ENCODE measurements at places on chromosomes 2 and 18.

GRCh38 chr2:240559286-240559685 is 871 bp upstream of the DUSP28 start:
- no peak for DNase-seq

- DNase-seq: no peak
Measured at GRCh38 chr2:42274863-42275262, 86.2 kb downstream of the COX7A2L start.

DNA sequence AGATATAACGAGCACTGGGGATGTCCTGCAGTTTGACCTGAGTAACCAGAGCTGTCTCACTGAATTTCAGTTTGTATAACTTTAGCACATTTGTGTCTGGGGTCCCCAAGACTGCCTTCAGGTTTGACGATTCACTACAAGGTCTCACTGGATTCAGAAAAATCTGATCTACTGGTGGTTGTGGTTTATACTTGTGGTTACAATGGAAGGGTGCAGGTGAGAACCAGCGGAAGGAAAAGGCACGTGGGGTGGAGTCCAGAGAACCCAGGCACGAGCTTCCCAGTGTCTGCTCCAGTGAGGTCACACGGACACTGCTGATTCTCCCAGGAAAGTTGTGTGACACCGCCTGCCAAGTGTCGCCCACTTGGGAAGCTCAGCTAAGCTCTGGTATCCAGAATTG is 126.0 kb downstream of the ZNF236 start:
- DNase-seq: no peak

DNA sequence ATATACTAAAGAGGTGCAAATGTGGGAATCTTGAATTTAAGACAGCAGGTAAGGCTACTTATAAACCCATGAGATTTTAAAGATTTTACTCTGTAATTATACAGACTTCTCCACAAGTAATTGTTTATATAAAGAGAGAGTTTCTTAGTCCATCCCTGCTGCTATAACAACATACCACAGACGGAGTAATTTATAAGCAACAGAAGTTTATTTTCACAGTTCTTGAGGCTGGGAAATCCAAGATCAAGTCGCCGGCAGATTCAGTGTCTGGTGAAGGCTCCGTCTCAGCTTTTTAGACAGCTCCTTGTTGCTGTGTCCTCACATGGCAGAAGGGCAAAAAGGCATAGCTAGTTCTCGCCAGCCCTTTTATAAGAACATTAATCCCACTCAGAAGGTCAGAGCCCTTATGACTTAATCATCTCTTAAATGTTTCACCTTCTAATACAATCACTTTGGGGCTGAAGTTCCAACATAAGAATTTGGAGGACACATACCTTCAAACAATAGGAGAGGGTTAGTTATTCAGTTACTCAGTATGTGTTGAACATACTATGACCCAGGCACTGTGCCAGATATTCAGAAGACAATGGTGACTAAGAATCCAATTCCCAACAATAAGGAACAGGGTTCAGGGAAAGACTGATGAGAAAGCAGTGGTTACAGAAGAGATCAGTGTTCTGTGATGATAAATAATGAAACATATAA is 466.0 kb downstream of the RIT2 start:
- no peak for DNase-seq

GRCh38 chr2:62343206-62343605 is 147.3 kb downstream of the B3GNT2 start:
- peak; percentile 32 for DNase-seq

GRCh38 chr2:19357402-19358241 is 801 bp downstream of the OSR1 start:
- no peak for DNase-seq

DNA sequence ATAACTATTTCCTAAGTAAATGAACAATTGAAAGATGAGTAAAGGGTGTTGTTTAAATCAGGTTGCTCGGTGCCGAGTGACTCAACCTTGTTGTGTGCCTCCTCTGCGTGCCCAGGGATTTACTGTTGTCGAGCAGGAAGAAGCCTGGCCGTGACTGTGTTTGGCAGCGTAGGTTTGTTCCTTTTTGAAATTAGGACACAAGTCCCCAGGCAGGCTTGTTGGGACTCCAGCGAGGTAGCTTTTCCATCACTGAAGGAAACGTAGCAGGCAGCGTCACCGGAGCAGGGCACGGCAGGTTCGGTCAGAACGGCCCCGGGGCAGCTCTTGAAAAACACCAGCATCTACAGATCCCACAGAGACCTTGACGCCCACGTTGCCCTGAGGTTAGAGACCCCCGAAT is 48.6 kb downstream of the TMEM18 start:
- DNase-seq: peak; percentile 45

GRCh38 chr2:80496346-80496745 is 191.8 kb upstream of the LRRTM1 start:
- DNase-seq: no peak

GRCh38 chr2:178008636-178009289 is 63.8 kb downstream of the PDE11A start:
- no peak for DNase-seq

DNA sequence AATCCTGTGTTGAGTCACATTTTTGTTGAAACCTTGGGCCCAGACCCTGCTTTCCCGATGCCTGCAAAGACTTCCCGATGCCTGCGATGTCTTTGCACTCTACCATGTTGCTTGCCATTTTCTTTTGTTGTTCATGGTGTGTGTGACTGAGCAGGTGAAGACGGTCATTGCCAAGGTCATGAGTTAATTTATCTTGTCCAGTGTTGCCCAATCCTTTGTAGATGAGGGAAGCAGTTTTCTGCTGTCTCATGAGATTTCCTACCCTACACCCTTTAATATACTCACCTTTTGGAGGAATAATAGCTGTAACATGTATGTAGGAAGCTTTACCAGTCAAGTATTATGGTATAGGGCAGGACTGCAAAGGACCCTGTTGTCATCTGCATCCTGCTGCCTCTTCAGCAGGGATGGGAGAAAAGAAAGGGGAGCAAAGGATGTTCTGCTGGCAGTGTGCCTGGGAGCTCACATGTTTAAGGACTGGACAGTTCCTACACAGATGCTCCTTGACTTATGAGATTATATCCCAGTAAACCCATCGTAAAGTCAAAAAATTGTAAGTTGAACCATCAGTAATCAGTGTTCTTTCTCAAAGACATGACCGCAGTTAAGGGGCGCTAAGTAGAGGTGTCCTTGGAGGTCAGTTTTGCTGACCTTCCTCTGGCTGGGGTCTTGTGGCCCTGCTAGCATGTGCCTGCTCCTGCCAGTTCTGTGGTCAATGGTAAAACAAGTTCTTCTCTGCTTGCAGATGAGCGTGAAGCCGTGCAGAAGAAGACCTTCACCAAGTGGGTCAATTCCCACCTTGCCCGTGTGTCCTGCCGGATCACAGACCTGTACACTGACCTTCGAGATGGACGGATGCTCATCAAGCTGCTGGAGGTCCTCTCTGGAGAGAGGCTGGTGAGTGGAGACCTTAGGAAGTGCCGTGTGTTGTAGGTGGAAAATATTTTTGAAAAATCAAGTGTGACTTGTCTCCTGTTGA is 124.8 kb upstream of the EML6 start:
- DNase-seq: no peak

DNA sequence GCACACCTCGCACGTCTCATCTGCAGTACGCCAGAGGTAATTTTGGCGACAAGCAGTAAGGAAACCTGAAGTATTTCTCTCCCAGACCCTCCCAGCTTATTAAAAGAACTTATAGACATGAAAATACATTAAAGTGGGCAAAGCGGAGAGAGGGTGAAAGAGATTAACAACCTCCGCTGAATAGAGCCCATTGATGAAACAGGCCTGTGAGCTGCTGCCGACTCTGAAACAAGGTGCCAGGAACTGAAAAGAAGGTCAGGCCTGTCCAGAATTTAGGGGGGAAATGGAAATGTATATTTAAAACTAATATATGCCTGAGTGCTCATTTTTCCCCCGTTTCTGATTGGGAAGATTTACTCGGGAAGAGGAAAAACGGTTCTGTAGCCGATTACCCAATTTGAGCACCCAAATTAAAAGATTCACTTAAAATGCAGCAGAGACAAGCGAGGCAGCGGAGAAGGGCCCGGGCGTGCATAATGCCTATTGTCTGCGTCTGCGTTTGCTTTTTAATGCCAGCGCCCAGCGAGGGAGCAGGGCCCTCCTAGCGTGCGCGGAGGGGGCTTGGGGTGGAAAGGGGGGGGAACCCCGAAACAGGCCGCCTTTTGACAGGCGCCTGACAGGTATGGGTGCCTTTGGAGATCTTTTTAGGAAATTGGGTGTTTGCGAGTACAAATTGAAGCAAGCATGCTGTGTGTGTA is 316.2 kb downstream of the GBX2 start:
- DNase-seq: no peak

- DNase-seq: no peak
Measured at GRCh38 chr2:233513953-233514655, 52.5 kb downstream of the USP40 start.

DNA sequence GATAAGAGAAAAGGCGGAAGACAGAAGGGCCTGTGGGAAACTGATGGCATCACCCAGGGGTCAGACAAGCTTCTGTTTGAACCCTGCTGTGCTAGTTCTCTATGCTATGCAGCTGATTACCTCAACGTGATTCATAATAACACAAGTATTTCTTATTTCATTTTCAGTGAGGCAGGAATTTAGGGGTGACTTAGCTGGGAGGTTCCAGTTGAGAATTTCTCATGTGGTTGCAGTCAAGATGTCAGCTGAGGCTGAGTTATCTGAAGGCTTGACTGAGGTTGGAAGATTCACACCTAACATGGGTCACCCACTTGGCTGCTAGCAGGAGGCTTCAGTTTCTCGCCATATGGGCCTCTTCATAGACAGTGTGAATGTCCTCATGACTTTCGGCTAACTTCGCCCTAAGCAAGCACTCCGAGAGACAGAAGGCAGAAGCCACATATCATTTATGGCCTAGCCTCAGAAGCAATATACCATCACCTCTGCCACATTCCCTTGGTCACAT is 34.0 kb upstream of the TMEM131 start:
- DNase-seq: no peak
